Stimulated activated CD8-positive, alpha-beta memory T cell treated with anti-CD3 and anti-CD28 coated beads, Interleukin-4, amount 100 ng/mL, for 24 hours (primary cell): ENCODE measurements at places on chromosomes 2 and 18.

DNA sequence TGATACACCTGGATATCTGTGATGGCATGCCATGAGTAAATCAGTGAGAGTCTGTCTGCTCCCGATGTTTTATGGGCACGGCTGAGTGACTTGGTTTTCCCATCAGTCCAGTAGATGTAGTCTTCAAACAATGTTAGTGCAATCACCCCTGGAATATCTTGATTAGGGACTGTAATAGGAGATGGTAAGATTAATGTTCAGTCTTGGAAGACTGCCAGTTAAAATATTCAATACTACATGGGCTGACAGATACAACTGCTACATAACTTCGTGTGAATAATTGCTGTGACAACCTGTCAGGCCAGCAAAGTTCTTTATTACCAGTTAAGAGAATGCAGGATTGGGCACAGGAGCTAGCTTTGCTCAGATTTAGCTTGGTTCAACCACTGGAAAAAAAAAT lies 1673.3 kb downstream of the LRP1B start:
- no peak for DNase-seq

GRCh38 chr18:13273800-13274199 lies 55.2 kb downstream of the LDLRAD4 start:
- no peak for DNase-seq

DNA sequence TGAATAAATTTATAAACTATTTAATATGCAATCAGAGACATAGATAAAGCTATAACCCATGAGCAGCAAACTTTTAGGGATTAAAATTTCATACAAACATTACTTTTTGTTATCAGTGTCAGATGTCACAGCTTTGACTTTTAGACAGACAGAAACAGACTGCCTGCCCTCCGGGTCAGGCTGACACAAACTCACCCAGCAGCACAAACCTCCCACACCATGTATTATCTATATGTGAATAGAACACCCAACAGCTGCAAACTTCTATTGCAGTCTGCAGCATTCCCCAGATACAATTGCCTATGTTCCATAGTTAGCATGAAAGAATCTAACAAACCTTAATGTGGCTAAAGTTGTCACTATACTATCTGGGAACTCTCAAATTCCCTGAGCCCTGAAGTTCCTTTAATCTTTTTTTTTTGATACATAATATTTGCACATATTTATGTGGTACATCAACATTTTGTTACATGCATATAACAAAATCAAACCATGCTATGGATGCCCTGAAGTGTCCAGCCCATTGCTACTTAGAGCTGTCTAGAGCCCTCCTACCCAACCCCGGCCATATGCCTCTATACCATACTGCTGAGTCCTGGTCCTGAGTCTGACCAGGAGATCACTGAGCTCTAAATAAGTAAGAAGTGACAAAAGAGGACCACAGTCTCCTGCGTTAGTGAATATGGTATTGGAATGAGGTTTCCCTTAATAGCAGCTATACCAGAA lies 214.4 kb downstream of the ZNF385B start:
- DNase-seq = no peak

DNA sequence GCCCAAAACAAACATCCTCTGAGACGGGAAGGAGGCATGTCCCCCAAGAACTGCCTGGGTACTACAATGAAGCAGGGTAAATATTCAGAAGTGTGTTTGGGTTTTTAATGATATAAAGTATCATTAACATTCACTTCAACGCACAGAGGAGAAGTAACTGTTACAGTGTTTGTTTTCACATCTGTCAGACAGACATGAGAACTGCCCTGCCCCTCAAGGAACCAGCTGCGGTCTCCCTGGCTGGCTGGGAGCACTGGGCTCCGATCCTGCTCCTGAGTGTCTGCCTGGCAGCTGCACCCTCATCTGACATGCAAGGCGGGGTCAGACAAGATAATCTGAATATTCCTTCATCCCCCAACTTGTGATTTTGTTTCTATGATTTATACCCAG lies 75.6 kb downstream of the MBP start:
- no peak for DNase-seq

DNA sequence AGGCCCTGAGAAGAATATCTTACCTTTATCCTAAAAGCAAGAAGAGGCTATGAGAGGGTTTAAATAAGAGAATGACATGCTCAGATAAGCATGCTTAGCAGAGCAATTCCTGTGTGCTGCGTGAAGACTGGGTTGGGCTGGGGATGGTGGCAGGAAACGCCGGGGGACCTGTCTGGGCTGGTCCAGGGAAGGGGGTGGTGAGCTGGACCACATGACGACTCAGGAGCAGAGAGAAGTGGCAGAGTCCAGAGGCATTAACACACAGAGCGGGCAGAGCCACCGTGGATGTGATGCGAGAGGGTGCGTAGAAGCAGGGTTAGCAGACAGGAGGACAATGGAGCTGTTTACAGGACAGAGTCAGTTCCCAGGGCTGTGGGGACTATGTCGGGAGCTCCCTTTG lies 84.5 kb downstream of the ZBTB7C start:
- DNase-seq = no peak

DNA sequence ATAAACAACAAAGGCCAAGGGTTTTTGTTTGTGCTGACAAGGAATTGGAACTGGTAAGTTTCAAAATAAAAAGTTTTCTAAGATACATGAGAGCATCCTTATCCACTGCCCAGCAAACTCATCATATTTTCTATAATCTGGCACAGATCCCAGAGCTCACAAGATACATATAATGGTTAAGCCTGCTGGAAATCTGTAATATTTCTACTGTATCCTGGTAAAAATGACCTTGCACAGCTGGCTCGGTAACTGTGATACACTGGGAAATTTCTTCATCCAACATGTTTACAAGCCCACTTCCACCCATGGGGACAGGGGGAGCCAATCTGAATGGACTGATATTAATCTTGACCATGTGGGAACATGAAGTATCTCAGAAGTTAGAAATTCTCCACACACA lies 425.4 kb upstream of the MMADHC start:
- DNase-seq = no peak

- DNase-seq = no peak
Measured at GRCh38 chr2:109613081-109613921, 465 bp downstream of the SEPTIN10 start.

- DNase-seq = no peak
Measured at GRCh38 chr2:161425728-161426454, 9.8 kb downstream of the TBR1 start.

DNA sequence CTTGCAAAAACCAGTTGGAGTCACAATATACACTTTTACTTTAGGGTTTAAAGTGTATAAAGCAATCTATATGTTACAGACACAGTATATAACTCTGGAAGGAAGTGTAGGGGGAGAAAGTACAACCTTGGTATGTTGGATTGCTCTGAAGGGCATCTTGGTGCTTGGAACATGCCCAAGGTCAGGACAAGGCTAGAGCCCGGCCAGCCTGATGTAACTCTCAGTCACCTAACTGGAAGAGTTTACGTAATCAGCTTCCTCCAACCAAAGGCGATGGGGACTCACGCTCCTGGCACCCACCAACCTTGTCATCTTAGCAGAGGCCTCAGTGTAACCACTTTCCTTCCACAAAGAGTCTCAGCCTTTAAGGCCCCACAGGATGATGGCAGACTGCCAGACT lies 181.1 kb upstream of the ACAA2 start:
- no peak for DNase-seq

- no peak for DNase-seq
Measured at GRCh38 chr18:12314591-12315305, 6.7 kb downstream of the TUBB6 start.

- no peak for DNase-seq
Measured at GRCh38 chr2:45470531-45470930, 140.5 kb downstream of the SRBD1 start.

- peak; percentile 52 for DNase-seq
Measured at GRCh38 chr2:26942543-26943295, 27.7 kb upstream of the MAPRE3 start.

DNA sequence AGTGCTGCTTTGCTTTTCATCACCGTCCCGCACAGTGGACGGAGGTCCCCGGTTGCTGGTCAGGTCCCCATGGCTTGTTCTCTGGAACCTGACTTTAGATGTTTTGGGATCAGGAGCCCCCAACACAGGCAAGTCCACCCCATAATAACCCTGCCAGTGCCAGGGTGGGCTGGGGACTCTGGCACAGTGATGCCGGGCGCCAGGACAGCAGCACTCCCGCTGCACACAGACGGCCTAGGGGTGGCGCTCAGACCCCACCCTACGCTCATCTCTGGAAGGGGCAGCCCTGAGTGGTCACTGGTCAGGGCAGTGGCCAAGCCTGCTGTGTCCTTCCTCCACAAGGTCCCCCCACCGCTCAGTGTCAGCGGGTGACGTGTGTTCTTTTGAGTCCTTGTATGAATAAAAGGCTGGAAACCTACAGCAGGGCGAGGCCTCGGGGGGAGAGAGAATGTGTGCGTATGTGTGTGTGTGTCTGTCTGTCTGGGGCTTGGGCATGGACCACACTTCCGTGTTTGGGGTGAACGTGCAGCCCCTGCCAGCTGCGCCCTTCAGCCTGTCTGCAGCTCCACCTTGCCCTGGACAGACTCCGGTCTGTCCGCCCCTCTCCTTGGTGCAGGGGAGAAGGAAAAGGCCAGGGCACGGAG lies 32.3 kb downstream of the GPC1 start:
- DNase-seq = no peak

GRCh38 chr2:12335131-12335530 lies 381.6 kb upstream of the TRIB2 start:
- DNase-seq = no peak

DNA sequence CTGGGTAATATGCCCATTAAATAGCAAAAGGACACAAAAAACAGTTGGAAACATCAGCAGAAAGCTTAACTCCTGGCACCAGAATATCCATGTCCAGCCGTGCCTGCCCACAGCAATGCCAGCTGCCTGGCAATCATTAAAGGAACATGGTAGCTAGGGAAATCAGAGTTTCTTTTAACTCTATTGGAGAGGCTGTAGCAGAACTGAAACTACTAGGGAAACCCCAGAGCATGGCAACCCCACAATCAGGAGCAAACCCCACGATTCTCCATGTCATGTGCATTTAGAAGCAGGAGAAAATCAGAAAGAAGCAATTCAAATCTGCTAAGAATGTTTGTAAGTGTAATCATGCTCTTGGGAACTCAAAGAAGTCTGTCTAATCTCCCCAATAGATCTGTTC lies 409.0 kb upstream of the SMIM21 start:
- DNase-seq = no peak

- DNase-seq = no peak
Measured at GRCh38 chr2:49714454-49714853, 560.1 kb upstream of the FSHR start.

- DNase-seq = no peak
Measured at GRCh38 chr2:54047091-54047490, 68.3 kb upstream of the ACYP2 start.

DNA sequence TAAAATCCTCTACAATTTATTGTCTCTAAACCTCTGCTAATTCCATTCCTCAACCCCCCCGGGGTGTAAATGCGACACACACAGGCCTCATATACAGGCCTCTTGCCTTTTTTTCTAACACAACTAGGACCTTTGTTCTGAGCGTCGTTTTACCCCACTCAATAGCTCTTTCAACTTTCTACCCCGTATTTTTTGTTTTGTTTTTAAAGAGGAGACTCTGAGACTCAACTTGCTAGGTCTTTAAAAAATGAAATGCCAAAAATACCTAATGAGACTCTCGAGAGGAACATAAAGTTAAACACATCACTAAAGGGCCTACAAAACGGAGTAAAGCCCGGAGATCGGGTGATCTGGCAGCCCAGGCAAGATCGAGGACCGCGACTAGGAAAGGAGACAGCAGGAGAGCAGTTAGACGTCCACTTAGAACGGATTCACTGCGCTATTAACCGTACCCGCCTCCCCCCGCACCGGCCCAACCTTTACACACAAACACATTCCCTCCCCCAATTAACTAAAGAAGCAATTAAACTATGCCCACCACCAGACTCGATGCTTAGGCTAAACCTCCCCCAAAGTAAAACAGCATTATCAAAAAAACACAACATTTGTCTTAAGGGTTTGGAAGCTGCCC lies 1.7 kb downstream of the TRIP12 start:
- no peak for DNase-seq

- no peak for DNase-seq
Measured at GRCh38 chr2:136119717-136120675, 2.0 kb upstream of the CXCR4 start.

DNA sequence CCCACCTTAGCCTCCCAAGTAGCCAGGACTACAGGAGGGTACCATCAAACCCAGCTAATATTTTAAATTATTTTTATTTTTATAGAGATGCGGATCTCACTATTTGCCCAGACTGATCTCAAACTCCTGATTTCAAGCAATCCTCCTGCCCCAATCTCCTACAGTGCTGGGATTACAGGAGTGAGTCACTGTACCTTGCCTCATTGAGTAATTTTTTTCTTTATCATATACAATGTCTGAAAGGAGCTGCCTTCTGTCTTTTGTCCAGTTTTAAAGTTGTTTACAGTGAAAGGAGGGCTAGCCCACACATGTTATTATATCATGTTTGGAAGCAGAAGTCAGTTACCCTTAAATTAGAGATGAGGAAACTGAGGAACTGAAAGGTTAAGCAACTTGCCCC lies 32.5 kb downstream of the PRKRA start:
- DNase-seq = no peak

- no peak for DNase-seq
Measured at GRCh38 chr2:175842996-175843395, 159.1 kb downstream of the LNPK start.

DNA sequence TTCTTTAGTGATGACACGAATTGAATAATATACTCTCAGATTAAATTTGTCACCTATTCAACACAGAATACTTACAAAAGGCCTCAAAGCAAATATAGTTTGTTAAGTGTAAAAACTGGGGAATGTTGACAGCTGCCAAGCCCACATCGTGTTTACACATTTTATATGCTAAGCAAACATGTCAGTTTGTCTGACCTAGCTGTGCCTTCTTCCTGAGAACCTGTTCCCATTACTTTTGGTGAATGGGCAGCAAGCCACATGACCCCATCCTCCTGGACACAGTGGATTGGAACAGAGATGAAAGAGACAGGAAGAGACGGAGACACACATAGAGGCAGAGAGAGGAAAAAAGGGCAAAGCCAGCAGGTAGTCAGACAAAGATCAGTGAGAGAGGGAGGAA lies 22.9 kb upstream of the CUL3 start:
- DNase-seq = no peak

DNA sequence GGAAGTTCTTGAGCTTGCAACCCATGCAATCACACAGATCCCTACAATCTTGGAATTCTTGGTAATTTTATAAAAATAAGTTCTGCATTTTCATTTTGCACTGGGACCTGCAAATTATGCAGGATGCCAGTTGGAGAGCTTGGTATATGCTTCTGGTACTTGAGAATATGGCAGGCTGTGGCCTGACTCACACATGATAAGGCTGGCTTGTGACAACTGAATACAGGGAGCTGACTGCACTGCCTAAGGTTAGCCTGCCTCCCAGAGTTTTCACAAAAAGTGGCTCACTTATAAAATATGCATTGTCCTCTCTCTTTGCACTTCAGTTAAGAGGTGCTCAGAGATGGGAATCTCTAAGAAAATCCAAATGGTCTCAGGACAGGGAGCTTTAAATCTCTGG lies 265.5 kb upstream of the KCNJ3 start:
- DNase-seq = no peak
